Stimulated activated CD4-positive, alpha-beta T cell treated with anti-CD3 and anti-CD28 coated beads, Interleukin-1b, Interleukin-23, amount 100 ng/mL, for 1 hour (primary cell): ENCODE measurements at places on chromosomes 3 and 15.

DNA sequence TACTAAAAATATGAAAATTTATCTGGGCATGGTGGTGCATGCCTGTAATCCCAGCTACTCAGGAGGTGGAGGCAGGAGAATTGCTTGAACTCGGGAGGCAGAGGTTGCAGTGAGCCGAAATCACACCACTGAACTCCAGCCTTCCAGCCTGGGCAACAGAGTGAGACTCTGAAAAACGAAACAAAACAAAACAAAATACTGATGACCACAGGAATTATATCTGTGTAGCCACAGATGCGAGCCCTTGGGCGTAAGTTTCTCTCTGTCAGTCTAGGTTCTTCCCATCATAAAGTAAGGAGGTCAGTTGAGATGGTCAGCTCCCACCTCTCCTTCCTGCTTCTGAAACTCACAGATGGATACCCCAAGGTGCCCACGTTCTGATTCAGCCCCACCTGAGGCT is 37.7 kb upstream of the CFAP161 start:
- DNase-seq, result no peak

DNA sequence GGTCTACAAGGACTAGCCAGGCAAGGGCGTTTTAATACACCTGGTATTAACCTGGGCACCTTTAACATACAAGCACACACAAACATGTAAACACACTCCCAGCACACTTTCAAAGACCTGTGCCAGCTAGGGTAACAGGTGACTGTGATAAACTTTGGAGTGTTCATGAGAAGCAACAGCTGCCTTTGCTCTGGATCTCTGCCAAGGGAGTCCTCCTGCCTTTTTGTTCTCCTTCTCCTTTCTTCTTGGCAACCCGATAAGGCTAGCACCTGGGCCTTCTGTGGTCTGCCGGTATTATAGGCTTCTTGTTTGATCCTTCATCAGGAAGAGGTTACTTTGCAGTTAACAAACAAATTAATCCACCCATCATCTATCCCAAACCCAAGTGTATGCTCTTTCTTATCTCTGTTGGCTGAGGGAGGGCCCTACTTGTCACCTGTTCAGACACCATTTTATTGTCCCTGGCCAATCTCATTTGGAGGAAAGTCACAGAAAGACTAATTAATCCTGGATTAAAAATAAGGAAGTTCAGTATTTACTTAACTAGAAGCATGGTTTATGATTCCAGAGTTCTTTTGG is at the start of gene RETNLB:
Gene RETNLB (minus strand): TSS at position 7 of the 579 bp plus-strand sequence. CDS start 225 bp downstream, outside the sequence.
- no peak for DNase-seq

DNA sequence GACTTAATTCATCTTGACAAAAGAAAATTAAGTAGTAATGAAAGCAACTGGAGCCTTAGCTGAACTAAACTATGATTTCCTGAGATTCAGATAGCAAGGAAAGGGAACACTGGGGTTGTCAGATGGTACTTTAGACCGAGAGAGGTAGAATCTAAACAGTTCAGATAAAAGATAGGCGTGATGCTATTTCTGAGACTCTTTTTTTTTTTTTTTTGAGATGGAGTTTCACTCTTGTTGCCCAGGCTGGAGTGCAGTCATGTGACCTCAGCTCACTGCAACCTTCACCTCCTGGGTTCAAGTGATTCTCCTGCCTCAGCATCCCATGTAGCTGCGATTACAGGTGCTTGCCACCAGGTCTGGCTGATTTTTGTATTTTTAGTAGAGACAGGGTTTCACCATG is 279.9 kb upstream of the UMPS start:
- no peak for DNase-seq

GRCh38 chr15:95105229-95105628 is 873.9 kb downstream of the MCTP2 start:
- DNase-seq, result no peak

DNA sequence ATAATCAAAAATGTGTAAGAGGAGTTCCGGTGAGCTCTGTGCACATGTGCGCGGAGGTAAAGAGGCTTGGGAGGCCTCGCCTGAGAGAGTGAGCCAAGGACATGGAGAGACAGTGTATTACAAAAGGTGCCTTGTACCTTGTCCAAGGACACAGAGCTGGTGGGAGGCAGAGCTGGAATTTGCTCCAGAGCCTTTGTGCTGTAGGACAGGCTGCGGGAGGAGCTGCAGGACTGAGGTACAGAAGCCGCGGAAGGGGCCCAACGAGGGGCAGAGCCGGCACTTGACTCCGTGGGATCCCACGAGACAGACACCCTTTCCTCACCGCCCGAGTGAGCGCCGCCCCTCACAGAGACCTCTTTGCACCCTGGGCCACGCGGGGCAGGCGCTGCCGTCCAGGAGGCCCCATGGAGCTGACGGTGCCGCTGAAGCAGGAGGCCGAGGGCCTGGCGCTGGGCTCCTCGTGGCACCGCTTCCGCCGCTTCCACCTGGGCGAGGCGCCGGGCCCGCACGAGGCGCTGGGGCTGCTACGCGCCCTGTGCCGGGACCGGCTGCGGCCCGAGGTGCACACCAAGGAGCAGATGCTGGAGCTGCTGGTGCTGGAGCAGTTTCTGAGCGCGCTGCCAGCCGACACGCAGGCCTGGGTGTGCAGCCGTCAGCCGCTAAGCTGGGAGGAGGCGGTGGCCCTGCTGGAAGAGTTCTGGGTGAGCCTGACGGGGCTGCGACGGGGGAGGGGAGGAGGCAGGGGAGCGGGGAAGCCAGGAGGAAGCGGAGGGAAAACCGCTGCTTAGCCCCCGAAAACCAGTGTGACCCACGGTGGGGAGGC is 68.7 kb downstream of the SLTM start:
- DNase-seq, result no peak
